ENCODE measurements at places on chromosomes 4 and X.

DNA sequence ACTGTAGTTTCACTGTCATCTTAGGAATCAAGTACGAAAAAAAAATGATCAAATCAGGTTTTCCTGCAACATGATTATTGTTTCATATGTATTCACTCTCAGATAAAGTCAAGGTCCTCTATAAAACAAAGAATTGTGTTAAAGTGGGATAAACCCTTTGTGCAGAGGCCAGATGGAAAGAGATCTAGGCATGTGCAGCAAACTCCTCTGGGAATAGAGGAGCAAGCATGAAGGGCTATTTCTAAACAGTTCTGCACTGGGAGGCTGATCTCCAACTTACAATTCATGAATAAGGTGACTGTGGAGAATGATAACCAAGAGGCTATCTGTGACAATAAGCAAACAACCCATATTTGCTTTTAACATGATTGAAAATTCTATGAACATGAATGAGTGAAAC, 2.4 kb upstream of the WDFY3 start:
- no peak for DNase-seq

DNA sequence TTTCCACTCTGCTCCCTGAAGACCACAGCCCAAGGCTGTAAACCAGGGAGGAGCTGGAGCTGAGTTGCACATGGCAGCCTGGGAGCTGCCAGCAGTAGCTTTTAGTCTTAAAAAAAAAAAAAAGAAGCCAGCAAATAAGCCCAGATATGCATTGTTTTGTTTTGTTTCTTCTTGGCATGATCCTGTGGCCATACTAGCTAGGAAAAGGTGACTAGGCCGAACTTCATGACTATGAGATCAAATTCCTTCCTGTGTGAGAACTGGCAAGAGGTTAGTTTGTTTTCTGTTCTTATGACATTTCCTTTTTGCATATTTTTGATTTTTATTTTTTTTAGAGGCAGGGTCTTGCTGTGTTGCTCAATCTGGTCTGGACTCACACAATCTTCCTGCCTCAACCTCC, 323.3 kb downstream of the DCTD start:
- DNase-seq, result no peak

- DNase-seq, result no peak
These were observed 38.4 kb downstream of the SLAIN2 start for GRCh38 chr4:48379587-48380180.

GRCh38 chr4:177532358-177532757, 90.1 kb upstream of the AGA start:
- DNase-seq, result no peak

DNA sequence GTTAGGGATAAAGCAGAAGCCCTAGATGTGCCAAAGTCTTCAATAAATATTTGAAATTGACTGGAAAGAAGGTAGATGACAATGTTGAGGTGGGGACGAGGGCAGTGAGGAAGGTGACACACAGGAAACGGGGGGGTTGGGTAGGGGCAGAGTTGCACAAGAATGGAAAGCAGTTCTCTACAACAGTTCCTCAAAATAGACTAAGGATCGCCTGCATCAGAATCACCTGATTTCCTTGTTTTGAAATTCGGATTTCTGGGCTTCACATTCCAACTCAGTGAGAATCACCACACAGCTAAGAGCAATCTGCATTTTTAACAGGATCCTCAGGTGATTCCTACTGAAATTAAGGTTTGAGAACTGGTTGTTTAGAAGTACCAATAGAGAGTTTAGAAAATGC, 70.6 kb downstream of the ARFIP1 start:
- DNase-seq, result no peak

- no peak for DNase-seq
These were observed 11.0 kb downstream of the STIM2 start for GRCh38 chr4:26871611-26872010.

GRCh38 chrX:95878874-95879273, 805.8 kb upstream of the DIAPH2 start:
- DNase-seq, result no peak

GRCh38 chrX:122219226-122219625, 964.9 kb upstream of the GRIA3 start:
- no peak for DNase-seq

DNA sequence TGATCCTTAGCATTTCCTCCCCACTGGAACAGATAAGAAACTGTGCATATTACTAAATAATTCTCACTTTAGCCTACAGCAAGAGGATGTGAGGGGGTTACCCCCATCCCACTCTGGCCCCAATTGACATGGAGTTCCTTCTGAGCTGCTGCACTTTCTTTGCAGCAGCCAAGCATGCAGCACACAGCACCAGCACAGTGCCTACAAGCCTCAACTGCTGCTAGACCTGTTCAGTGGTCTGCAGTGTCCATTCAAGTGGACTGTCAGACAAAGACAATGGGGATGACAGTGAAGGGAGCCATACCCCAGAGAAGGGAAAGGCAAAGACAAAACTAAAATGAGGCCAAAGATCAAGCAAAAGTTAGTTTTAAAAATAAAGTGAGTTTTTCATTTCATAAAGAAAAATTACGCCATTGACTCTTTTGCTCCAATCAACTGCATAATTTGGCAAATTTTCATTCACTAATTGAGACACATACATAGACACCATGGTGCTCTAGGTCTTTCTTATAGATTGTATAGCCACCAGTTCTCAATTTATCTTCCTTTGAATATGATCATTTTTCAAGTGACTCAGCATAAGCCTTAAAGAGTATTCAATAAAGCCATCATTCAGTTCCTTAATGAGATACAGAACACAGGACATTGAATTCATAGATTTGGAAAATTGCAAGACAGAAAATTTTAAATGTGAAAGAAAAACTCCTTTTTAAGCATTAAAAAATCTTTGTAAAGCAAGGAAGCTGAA, 410.6 kb downstream of the HNRNPD start:
- no peak for DNase-seq

DNA sequence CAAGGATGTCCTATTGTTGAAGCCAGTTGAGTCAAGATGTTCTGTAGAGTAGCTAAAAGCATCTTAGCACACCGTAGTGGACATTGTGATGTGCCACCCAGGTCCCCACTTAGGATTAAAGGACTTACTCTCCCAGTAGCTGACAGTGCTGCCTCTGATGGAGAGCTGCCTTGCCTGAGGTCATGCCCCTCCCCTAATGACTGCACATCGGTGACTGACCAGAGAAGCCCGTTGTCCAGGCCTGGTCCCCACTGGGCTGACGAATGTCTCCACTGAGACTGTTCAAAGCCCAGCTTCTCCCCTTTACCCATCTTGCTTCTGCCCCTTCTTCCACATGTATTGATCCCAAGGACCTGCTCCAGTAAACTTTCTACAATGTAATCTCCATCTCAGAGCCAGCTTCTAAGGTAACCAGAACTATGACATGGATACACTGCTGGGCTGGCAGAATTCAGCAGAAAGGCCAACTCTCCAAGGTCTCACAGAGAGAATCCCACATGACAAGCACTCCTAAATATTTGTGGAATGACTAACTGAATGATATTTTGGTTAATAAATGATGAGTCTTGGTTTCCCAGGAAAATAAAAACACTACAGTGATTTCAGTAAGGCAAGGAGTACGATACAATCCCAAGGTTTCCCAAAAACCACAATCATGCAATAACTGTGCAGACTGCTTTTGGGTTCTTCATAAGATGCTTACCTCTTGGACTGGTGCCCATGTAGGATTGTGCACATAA, 82.4 kb upstream of the TMEM150C start:
- no peak for DNase-seq

- no peak for DNase-seq
These were observed 332.1 kb downstream of the ARAP2 start for GRCh38 chr4:35912174-35912573.

- no peak for DNase-seq
These were observed at the start of gene FAM9A for GRCh38 chrX:8801041-8801599. TSS of gene FAM9A (minus strand) at chrX:8801383. CDS start at chrX:8800171, 1,212 bp downstream.

- DNase-seq, result no peak
These were observed 13.3 kb downstream of the CETN2 start for GRCh38 chrX:152817078-152817764.

DNA sequence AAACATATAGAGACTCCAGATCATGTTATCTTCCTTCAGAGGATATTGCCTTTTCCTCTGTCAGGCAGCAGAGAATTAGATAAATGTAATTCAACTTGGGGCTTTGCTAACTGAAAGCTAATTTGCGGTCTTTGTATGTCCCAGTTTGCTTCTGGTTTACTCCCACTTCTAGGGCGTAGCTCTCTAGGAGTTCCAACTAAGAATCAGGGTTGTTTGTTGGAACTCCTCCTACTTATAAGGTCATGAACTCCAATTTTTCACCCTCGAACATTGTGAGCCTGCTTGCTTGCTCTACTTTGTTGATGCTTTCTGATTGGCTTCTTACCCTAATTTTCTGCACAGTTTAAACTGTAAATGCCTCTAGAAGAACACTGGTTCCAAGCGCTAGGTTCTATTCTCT, 66.1 kb downstream of the FMR1NB start:
- no peak for DNase-seq

GRCh38 chr4:37881811-37882210, 9.1 kb upstream of the TBC1D1 start:
- no peak for DNase-seq

- no peak for DNase-seq
These were observed 211.9 kb downstream of the CEP135 start for GRCh38 chr4:56160636-56161035.

GRCh38 chr4:42785817-42786216, 106.7 kb upstream of the GRXCR1 start:
- DNase-seq, result no peak

GRCh38 chrX:15943391-15943790, 88.8 kb upstream of the AP1S2 start:
- no peak for DNase-seq

DNA sequence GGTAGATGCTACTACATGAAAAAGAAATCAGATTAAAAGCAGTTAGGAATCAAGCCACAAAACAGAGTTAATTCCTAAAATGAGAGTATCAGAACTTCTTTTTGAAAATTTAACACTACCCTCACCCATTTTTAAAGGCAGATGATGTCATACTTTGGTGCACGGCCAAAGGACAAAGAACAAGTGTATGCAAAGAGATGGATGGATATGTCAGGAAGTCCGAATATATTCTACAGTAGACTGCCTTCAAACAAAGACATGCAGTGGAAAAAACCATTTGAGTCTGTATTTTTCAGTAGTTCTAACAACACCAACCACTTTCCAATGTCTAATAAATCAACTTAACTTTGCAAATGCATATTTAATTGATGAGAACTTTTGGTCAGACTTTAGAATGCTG, 2.2 kb downstream of the AIFM1 start:
- DNase-seq, result no peak

GRCh38 chr4:186240848-186241491, 13.7 kb downstream of the KLKB1 start:
- DNase-seq, result no peak

GRCh38 chrX:21394792-21395191, 20.6 kb downstream of the CNKSR2 start:
- DNase-seq, result no peak

- DNase-seq, result no peak
These were observed 100.5 kb downstream of the PHKA2 start for GRCh38 chrX:18883234-18883960.

All from GM18507 (cell line).